ENCODE measurements at places on chromosomes 6 and 20. TPM values are rescaled to one million over a fixed set of nuclear protein-coding genes. Genes with fewer than 3 reads are reported as not detected.

DEFB113 gene
- total RNA-seq = not detected

CST2 gene
- not detected for total RNA-seq

RMND1 gene
- 23.0 TPM for total RNA-seq

RBL1 gene
- total RNA-seq = 41.4 TPM

GHRH gene
- not detected for total RNA-seq

ATP9A gene
- 1.6 TPM for total RNA-seq

DNA sequence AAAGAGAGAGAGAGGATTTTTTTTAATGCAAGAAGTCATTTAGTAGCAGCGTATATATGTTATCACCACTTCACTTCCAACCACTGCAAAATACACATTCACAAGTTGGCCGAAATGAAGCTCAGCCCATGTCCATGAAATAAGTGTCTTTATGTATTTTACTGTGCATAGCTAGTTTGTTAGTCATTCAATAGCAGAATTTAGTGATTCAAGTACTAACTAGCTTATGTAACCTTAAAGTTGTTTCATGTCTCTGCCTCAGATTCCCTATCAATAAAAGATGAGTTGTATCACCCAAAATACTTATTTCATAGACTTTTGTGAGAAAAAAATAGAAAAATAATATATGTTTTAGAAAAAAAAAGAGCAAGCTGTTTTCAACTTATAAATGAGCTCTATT is 153.7 kb upstream of the PRDM1 start:
- H3K4me3 ChIP-seq = no peak overlapping the region
- no peaks in the 10 kb centered on the region for H3K36me3 ChIP-seq
- peaks cover 2% of the 10 kb centered on the region for H3K27me3 ChIP-seq
- DNase-seq = no peak
- no peak overlapping the region for H3K27ac ChIP-seq

- no peaks in the 10 kb centered on the region for H3K36me3 ChIP-seq
- no peak for DNase-seq
- H3K4me1 ChIP-seq = no peaks in the 10 kb centered on the region
- H3K27me3 ChIP-seq = no peaks in the 10 kb centered on the region
- no peak overlapping the region for H3K4me3 ChIP-seq
- no peak overlapping the region for H3K27ac ChIP-seq
These were observed 97.3 kb downstream of the ADGRB3 start for GRCh38 chr6:68732423-68732822.

DNA sequence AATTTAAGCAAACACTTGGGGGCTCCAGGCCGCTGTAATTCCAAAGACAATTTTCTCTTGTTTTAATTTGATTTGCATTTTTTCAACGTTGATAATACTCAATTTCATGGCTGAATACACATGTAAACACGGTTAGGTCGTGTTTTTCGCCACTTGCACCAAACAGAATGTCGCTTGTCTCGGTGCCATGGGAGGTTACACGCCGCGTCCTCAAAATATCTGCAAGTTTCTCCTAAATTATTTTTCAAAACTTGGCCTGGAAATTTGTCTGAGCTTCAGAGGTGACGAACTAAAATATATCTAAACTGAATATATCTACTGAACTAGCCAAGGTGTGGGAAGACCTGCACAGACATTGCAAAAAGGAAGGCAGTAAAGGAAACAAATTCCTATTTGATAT is 15.0 kb downstream of the FOXA2 start:
- H3K27ac ChIP-seq = no peak overlapping the region
- H3K27me3 ChIP-seq = peaks cover 49% of the 10 kb centered on the region
- no peaks in the 10 kb centered on the region for H3K4me1 ChIP-seq
- peaks cover 2% of the 10 kb centered on the region for H3K36me3 ChIP-seq
- DNase-seq = no peak
- H3K4me3 ChIP-seq = no peak overlapping the region

GRCh38 chr6:148811459-148811858 is 64.6 kb downstream of the UST start:
- no peaks in the 10 kb centered on the region for H3K36me3 ChIP-seq
- peaks cover 14% of the 10 kb centered on the region for H3K4me1 ChIP-seq
- no peak for DNase-seq
- no peaks in the 10 kb centered on the region for H3K27me3 ChIP-seq
- H3K4me3 ChIP-seq = no peak overlapping the region

GRCh38 chr6:12311106-12311505 is 20.9 kb downstream of the EDN1 start:
- H3K27ac ChIP-seq = no peak overlapping the region
- no peak overlapping the region for H3K4me3 ChIP-seq
- DNase-seq = no peak
- H3K36me3 ChIP-seq = no peaks in the 10 kb centered on the region

GRCh38 chr6:158033751-158034702 is 52.4 kb downstream of the SYNJ2 start:
- no peak for DNase-seq
- no peak overlapping the region for H3K4me3 ChIP-seq
- no peak overlapping the region for H3K27ac ChIP-seq
- peaks cover 13% of the 10 kb centered on the region for H3K4me1 ChIP-seq
- peaks cover 36% of the 10 kb centered on the region for H3K36me3 ChIP-seq

DNA sequence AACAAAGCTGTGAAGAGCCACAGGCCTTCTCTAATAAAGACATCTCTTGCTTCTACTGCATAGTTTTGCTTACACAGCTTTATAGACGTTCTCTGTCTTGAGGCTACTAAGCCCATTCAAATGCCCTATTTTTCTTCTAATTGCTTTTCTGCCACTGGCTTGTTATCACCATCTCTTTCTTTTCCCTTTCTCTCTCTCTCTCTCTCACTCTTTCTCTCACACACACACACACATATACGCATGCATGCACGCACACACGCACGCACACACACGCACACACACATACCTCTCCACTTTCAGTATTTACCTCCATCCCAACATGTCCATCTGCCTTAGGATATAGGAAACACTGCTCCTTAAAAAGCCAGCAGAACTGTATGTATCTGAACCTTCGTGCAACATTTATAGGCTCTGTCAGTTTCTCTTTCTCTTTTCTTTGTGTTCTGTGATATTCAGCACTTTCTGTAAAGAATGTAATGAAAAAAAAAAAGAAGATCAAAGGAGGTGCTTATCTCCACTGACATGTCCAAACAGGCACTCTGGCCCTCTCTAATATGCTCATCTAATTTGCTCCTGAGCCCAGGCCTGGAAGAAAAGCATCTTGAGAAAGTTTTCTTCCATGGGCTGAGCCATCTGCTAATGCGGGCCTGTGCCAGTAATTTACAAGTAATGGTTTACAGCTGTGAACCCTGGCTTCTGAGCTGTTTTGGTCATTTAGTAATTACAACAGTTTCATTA is 1046.7 kb upstream of the MAP3K7 start:
- no peaks in the 10 kb centered on the region for H3K36me3 ChIP-seq
- no peak for DNase-seq
- no peaks in the 10 kb centered on the region for H3K27me3 ChIP-seq
- no peaks in the 10 kb centered on the region for H3K4me1 ChIP-seq
- H3K4me3 ChIP-seq = no peak overlapping the region

DNA sequence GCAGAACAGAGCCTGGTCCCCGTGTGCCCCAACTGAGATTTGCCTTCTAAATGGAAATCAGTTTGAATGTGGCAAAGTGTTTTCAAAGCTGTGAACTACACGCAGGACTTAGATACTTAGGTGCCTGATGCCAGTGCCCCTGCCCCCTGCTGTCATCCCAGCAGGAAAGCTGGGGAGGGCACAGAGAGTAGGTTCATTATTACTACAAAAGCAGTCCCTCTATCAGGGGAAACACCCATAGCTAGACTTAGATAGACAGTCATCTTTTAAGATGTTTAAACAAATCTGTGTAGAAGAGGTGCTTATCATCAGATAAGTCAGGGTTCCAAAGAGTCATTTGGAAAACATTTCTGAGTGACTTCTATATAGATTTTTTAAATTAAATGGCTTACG is 155.0 kb upstream of the SNX9 start:
- H3K27ac ChIP-seq = no peak overlapping the region
- no peak overlapping the region for H3K4me3 ChIP-seq
- peaks cover 7% of the 10 kb centered on the region for H3K27me3 ChIP-seq
- H3K36me3 ChIP-seq = no peaks in the 10 kb centered on the region

GRCh38 chr6:108781419-108782100 is 66.7 kb upstream of the ARMC2 start:
- no peak overlapping the region for H3K27ac ChIP-seq
- no peaks in the 10 kb centered on the region for H3K36me3 ChIP-seq
- peaks cover 11% of the 10 kb centered on the region for H3K4me1 ChIP-seq
- no peaks in the 10 kb centered on the region for H3K27me3 ChIP-seq
- peak; percentile 51 for DNase-seq

- H3K4me3 ChIP-seq = no peak overlapping the region
- DNase-seq = no peak
- peaks cover 27% of the 10 kb centered on the region for H3K27me3 ChIP-seq
- no peaks in the 10 kb centered on the region for H3K4me1 ChIP-seq
- H3K27ac ChIP-seq = no peak overlapping the region
These were observed 24.7 kb upstream of the ELMO2 start for GRCh38 chr20:46430921-46431712.

DNA sequence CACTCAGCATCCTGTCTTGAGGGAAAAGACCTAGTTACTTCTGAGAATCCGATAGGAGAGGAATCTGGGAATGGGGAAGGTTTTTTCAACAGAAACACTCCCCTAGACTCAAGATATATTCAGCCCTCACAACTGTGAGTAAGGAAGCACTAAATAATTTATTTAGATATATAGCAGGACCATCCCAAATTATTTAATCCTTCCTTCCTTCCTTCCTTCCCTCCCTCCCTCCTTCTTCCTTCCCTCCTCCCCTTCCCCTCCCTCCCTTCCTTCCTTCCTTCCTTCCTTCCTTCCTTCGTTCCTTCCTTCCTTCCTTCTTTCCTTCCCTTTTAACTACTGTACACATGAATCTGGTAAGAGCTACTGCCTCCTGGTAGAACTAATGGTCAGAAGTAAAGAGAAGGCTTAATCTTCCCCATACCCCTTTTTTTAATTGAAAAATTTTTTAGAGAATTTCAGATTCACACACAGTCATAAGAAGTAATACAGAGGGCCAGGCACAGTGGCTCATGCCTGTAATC is 10.1 kb downstream of the SLC24A3 start:
- H3K27ac ChIP-seq = no peak overlapping the region
- no peaks in the 10 kb centered on the region for H3K36me3 ChIP-seq
- no peak for DNase-seq
- H3K4me3 ChIP-seq = no peak overlapping the region

DNA sequence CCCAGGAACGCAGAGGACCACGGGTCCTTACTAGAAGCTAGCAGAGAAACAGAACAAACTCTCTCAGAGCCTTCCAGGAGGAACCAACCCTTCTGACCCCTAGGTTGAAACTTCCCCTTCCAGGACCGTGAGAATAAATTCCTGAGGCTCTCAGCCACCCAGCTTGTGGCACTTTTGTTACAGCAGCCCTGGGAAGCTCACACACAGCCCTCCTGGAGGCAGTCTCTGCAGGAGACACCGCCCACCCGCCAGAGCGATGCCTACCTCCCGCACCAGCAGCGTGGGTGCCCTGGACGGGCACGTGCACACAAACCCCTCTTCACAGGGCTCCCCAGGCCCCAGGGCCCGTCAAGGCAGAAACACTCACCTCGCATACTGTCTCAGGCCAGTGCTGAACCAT is 4.2 kb downstream of the RNASET2 start:
- H3K27me3 ChIP-seq = no peaks in the 10 kb centered on the region
- H3K4me1 ChIP-seq = peaks cover 63% of the 10 kb centered on the region
- H3K4me3 ChIP-seq = peak overlapping the region; percentile 66
- H3K36me3 ChIP-seq = peaks cover 15% of the 10 kb centered on the region
- peak; percentile 52 for DNase-seq
- H3K27ac ChIP-seq = peak overlapping the region; percentile 90

DNA sequence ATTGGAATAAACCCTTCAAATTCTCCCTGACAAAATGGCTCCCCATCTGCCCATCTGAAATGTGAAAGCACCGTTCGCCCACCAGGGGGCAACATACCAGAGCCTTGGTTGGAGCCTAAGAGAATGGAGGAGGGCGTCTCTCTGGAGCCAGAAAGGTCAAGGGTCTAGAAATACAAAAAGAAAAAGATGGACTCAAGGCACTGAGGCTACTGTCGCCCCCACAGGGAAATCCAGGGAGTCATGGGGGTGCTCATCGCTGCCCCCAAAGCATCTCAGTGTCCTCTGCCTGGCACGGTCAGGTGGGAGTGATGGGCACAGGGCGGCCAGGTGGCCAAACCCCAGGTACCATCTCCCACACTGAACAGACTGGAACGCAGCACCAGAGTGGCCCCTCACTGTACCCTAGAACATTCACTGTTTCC is 136.3 kb downstream of the ZMYND8 start:
- H3K4me3 ChIP-seq = no peak overlapping the region
- H3K27ac ChIP-seq = no peak overlapping the region
- no peaks in the 10 kb centered on the region for H3K27me3 ChIP-seq
- H3K4me1 ChIP-seq = no peaks in the 10 kb centered on the region

DNA sequence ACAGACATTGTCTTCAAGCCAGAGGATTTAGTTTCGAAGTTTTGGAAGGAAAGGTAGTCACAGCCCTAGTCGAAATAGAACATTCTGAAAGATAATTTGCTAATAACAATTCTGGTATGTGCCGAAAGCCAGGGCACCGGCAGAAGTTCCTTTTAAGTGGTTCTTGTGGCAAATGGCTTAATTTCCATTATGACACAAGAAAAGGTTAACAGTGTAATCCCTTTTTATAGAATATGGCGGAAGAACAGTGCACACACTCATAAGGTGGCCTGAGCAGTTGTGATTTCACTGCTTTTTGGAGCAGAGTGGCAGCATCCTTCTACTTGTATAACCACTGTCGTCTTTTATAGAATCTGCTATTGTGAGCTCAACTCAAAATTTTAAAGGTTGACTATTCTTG is 152.4 kb downstream of the SASH1 start:
- H3K27me3 ChIP-seq = peaks cover 5% of the 10 kb centered on the region
- no peaks in the 10 kb centered on the region for H3K36me3 ChIP-seq
- no peaks in the 10 kb centered on the region for H3K4me1 ChIP-seq

GRCh38 chr6:19041906-19042305 is 654.8 kb downstream of the RNF144B start:
- no peaks in the 10 kb centered on the region for H3K4me1 ChIP-seq
- H3K4me3 ChIP-seq = no peak overlapping the region
- no peak overlapping the region for H3K27ac ChIP-seq
- no peak for DNase-seq
- H3K36me3 ChIP-seq = no peaks in the 10 kb centered on the region

DNA sequence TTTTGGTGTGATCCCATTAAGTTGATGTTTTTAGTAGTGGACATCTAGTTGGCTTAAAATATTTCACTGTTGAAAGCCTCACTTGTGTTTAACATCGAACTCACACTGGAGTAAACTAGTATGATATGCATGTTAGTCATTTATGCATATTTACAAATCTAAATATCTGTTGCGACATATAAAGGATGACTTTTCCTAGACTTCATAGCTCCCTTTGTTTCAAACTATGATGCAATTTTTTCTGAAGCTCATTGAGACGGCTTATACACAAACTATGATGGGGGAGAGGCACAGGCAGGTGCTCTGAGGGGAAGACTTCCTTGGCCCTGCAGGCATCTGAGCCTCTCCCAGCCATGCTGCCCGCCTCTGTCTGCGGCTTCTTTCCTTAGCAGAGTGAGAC is 11.8 kb upstream of the FOXC1 start:
- H3K4me3 ChIP-seq = no peak overlapping the region
- H3K4me1 ChIP-seq = peaks cover 4% of the 10 kb centered on the region
- H3K27me3 ChIP-seq = peaks cover 70% of the 10 kb centered on the region

Data from activated CD4-positive, alpha-beta memory T cell treated with anti-CD3 and anti-CD28 coated beads for 36 hours (primary cell).